ENCODE measurements at places on chromosomes 11 and 22. TPM values are rescaled to one million over a fixed set of nuclear protein-coding genes. Genes with fewer than 3 reads are reported as not detected.

- DNase-seq, result no peak
Observed at GRCh38 chr11:70180906-70181305, 22.2 kb upstream of the FADD start.

CCDC15 gene
- 1.5 TPM for total RNA-seq

- no peak for DNase-seq
Observed at GRCh38 chr11:57770793-57771192, 9.2 kb downstream of the CTNND1 start.

PLEKHB1 gene
- total RNA-seq, result 3.5 TPM

PTPRCAP gene
- total RNA-seq, result 4.8 TPM

- DNase-seq, result no peak
Observed at GRCh38 chr22:37173709-37174108, 14.3 kb downstream of the C1QTNF6 start.

- DNase-seq, result no peak
Observed at GRCh38 chr22:45526281-45526680, 23.6 kb downstream of the FBLN1 start.

DNA sequence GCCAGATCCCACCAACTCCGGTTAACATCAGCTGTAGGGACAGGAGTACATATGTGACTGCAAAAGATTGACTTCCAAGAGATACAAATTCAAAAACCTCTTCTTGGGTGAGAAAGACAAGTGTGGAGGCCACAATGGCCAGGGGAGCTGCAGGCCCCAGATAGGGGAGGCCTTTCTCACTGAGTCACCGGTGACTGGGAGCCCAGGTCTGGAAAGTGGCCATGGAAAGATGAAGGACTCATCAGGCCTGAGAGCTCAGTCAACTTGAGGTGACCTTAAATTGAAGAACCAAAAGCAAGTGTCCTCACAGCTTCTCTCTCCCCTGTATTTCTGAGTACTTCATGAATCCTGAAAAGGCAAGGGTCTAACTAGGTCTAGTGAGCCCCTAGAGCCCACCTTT is 90.4 kb upstream of the CLPB start:
- DNase-seq, result no peak

PYGM gene
- total RNA-seq, result 11.5 TPM

APOA1 gene
- total RNA-seq, result not detected

DNA sequence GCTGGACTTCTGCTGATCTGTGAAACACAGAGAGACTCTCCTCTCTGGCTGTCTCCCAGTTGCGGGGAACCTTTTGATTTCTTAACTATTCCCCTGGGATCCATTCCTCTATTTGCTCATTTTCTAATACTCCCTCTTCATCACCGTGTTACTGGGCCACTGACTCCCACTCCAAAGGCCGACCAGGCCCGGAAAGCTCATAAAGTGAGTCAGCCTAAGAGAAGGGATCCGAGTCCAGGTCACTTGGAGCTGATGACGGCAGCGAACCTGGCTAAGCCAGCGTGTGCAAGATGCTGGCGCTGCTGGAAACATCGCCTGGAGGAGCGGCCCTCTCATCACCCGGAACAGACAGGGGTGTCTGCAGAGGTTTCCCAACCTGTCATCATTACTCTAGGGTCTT is 112.8 kb downstream of the FBXO7 start:
- peak; percentile 52 for DNase-seq

TSPAN18 gene
- 44.9 TPM for total RNA-seq

DNA sequence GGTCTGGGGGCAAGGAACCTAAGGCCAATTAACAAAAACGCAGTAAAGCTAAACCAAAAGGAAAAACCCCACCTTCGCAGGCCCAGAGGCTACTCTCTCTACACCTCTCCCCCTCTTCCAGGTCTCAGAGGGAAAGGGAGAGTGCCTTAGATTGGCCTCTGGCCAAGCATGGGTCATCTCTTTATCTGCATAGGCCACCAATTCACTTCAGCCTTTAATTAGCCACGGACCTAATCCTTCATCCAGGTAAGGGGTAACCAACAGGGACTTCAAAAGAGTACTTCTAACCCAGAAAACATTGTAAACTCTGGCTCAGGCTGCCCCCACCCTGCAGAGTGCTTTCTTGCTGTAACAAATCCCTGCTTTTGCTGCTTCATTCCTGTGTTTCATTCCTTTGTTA is 9.4 kb downstream of the VSTM5 start:
- no peak for DNase-seq

APOA4 gene
- total RNA-seq, result not detected

BCO2 gene
- 6.1 TPM for total RNA-seq

DNA sequence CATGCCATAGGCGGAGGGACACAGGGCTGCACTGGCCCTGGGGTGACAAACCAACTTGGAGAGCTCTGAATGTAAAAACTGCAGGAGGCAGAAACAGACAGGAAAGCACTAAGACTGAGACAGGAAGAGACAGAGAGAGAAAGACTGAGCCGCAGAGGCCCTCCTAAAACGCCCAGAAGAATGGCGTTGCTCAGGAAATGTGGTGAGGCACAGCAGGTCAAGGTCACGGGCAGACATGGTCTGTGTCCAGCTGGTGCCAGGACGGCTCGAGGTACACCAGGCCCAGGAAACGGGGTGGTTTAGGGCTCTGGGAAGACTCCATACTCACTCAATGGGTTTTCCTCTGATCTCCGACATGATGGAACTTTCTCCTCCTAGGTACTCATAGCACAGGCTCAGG is 29.1 kb downstream of the MAFF start:
- no peak for DNase-seq

DNA sequence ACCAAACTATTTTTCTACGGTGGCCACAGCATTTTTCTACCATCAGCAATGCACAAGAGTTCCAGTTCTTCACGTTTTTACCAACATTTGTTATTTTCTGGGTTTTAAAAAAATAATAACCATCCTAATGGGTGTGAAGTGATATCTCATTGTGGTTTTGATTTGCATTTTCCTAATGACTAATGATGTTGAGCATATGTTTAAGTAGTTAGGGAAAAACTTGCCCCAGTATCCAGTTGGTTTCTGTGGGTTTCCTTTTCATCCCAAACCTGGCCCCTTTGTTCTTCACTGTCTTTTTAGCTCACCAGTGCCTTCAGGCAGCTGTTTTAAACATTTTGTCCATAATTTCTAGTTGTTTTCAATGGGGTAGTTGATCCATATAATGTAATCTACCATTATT is 14.7 kb upstream of the PTS start:
- DNase-seq, result no peak

SCO2 gene
- total RNA-seq, result 5.1 TPM

DNA sequence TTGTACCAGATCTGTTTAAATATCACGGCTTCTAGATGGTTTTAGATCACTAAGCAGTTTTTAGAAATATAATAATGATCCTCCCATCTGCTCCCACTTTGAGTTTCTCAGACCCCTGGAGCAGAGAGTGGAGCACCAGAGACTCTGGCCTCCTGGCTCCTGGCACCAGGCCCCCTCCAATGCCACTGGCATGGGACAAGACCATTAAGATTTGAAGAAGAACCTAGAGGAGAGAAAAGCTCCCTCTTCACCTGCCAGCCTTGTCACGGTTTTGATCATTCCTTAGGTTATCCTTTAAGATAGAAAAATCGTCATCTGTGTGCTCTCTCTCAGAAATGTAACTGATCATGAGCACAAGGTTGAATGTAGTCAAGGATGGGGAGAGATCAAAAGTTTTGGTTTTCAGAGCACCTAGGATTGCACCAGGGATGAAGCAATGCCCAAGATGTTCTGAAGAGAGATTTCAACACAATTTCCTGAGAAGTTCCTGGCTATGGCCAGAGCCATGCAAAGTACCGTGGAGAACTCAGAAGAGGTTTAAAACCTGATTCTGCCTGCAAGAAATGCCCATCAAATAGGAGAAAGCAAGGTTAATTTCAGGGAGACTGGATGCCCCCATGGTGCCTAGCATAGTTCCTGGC is 22.2 kb downstream of the IL10RA start:
- DNase-seq, result no peak

PPP2R1B gene
- 27.2 TPM for total RNA-seq

DNA sequence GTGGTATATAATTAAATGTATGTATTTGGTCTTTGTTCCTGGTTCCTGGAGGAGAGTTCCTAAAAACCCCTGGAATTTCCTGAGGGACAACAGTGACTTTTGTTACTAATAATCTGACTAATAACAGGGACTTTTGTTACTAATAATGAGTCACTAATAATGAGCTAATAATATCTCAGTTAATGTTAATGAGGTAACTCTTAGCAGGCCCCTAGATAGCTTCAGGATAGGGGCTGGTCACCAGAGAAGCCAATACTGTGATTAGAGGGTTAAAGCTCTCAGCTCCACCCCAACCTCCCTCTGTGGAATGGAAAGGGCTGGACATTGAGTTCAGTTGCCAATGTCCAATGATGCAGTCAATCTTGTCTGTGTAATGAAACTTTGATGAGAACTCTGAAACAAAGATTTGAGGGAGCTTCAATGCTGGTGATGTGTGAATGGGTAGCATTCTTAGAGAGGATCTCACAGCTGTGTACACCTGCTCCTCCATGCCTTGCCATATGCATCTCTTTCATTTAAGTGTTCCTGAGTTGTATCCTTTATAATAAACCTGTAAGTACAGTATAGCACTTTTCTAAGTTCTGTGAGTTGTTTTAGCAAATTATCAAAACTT is 1431.4 kb upstream of the TENM4 start:
- DNase-seq, result no peak

OPCML gene
- total RNA-seq, result 1.3 TPM

All from aorta (tissue), 5 donors.